NCI-H1694 treated with DMSO at 0.1 percent for 48 hours (cell line): ENCODE measurements at places on chromosomes 5 and 9.

- no peak for DNase-seq
These were observed 39.5 kb downstream of the SMC5 start for GRCh38 chr9:70298245-70298771.

GRCh38 chr5:14309878-14310531, 166.9 kb downstream of the TRIO start:
- no peak for DNase-seq

GRCh38 chr9:31153250-31153840, 1231.1 kb upstream of the ACO1 start:
- DNase-seq: no peak

- no peak for DNase-seq
These were observed 60.0 kb downstream of the RALGPS1 start for GRCh38 chr9:126974594-126974993.

- DNase-seq: no peak
These were observed 332.3 kb upstream of the KLF9 start for GRCh38 chr9:70746760-70747159.

- DNase-seq: no peak
These were observed 253.7 kb upstream of the NFIL3 start for GRCh38 chr9:91677331-91677730.
